SJSA1 (cell line): ENCODE measurements at places on chromosomes 4 and X. TPM values are rescaled to one million over a fixed set of nuclear protein-coding genes. Genes with fewer than 3 reads are reported as not detected.
A peak's percentile ranks its signal among the peaks of the same experiment; 100 is the strongest.

RNF150 gene
- 6.7 and 26.1 TPM in 2 replicates for total RNA-seq

POLN gene
- total RNA-seq: 0.61 TPM in 1 of 2 replicates, not detected in the other

LDB2 gene
- 8.0 and 16.5 TPM in 2 replicates for total RNA-seq

UNC5C gene
- 0.03 TPM in 1 of 2 replicates, not detected in the other for total RNA-seq

PF4V1 gene
- not detected in 2 replicates for total RNA-seq

VCX gene
- not detected in 2 replicates for total RNA-seq

NOX1 gene
- not detected in 2 replicates for total RNA-seq

FGFBP1 gene
- not detected in 2 replicates for total RNA-seq

DNA sequence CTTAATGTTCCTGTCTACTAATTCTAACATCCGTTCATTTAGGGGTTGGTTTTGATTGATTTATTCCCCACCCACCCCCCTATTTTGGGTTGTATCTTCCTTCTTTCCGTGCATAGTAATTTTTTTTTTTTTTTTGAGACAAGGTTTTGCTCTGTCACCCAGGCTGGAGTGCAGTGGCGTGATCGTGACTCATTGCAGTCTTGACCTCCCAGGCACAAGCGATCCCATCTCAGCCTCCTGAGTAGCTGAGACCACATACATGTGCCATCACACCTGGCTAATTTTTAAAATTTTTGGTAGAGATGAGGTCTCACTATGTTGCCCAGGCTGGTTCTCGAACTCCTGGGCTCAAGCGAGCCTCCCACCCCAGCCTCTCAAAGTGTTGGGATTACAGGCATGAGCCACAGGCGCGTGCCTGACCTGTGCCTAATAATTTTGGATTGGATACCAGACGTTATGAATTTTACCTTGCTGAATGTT, 79.9 kb downstream of the ZFX start:
- DNase-seq: no peak
- H3K4me1 ChIP-seq: peaks cover 12% of the 10 kb centered on the region
- no peaks in the 10 kb centered on the region for H3K36me3 ChIP-seq
- H3K4me3 ChIP-seq: no peak overlapping the region
- no peaks in the 10 kb centered on the region for H3K27me3 ChIP-seq

- no peak for DNase-seq
- H3K27ac ChIP-seq: no peak overlapping the region
- no peaks in the 10 kb centered on the region for H3K4me1 ChIP-seq
- H3K4me3 ChIP-seq: no peak overlapping the region
- no peaks in the 10 kb centered on the region for H3K27me3 ChIP-seq
These were observed 322.0 kb downstream of the NR3C2 start for GRCh38 chr4:148120216-148120615.

DNA sequence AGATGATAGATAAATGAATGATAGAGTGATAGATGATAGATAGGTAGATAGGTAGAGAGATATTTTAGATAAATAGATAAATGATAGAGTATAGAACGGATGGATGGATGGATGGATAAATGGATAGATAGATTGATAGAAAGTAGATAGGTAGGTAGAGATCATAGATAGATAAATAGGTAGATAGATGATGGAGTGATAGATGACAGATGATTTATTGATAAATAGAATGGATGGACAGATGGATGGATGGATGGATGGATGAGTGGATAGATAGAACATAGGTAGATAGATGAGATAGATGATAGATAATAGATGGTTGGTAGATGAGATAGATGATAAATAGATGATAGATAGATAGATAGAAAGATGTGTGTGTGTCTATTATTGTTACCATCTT, 49.5 kb downstream of the ARSD start:
- H3K27ac ChIP-seq: no peak overlapping the region
- no peak for DNase-seq
- H3K4me3 ChIP-seq: no peak overlapping the region
- H3K36me3 ChIP-seq: no peaks in the 10 kb centered on the region

DNA sequence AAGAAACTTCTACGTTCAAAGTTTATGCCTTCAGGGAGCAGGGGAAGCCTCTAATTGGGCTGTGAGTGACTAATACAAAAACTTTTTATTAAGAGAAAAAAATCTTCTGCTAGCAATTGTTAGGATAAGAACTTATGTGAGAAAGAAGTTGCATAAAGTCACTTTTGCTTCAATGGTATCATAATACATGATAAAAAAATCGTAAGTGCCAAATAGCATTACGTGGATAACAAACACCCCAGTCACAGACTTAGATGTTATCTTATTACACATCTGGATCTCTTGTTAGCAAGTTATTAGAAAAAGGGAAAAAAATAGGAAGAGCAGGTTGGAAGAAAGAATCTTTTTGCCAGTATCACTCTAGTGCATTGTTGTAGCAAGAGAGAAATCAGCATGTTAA, 4.2 kb upstream of the NDST4 start:
- H3K27ac ChIP-seq: no peak overlapping the region
- H3K36me3 ChIP-seq: no peaks in the 10 kb centered on the region
- H3K27me3 ChIP-seq: peaks cover 5% of the 10 kb centered on the region; the same call in 1 of the 2 replicates
- no peak overlapping the region for H3K4me3 ChIP-seq
- DNase-seq: no peak

DNA sequence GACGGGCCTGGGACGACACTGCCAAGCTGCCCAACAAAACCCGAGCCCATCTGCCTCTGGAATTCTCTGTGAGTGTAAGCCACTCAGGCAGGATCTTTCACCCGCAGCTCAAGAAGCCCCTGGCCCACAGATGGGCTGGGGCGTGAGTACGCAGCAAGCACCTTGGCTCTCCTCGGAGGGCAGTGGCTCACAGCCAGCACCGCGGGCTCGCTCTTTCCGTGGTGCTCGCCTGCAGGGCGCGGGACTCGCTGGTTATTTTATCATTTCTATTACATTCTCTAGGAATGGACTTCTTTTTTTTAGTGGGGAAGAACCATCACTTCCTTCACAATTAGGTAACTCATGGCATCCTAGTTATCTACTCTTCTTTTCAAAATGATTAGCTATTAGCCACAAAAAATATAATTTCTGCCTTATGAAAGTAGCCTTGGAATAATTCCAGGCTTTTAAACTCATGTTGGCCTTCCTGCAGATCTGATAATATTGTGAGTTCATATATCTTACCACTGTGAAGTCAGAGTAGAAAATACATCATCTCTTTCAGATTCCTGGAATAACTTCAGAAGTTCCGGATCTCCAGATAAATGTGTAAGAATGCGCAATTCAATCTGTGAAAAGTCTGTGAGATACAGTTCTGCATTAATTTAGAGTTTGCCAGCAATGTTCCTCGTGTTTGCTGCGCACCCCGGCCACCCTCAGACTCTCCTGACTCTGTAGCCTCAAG, 68.6 kb downstream of the NAT8L start:
- H3K36me3 ChIP-seq: no peaks in the 10 kb centered on the region
- DNase-seq: no peak
- H3K27me3 ChIP-seq: no peaks in the 10 kb centered on the region
- no peak overlapping the region for H3K27ac ChIP-seq
- no peak overlapping the region for H3K4me3 ChIP-seq

DNA sequence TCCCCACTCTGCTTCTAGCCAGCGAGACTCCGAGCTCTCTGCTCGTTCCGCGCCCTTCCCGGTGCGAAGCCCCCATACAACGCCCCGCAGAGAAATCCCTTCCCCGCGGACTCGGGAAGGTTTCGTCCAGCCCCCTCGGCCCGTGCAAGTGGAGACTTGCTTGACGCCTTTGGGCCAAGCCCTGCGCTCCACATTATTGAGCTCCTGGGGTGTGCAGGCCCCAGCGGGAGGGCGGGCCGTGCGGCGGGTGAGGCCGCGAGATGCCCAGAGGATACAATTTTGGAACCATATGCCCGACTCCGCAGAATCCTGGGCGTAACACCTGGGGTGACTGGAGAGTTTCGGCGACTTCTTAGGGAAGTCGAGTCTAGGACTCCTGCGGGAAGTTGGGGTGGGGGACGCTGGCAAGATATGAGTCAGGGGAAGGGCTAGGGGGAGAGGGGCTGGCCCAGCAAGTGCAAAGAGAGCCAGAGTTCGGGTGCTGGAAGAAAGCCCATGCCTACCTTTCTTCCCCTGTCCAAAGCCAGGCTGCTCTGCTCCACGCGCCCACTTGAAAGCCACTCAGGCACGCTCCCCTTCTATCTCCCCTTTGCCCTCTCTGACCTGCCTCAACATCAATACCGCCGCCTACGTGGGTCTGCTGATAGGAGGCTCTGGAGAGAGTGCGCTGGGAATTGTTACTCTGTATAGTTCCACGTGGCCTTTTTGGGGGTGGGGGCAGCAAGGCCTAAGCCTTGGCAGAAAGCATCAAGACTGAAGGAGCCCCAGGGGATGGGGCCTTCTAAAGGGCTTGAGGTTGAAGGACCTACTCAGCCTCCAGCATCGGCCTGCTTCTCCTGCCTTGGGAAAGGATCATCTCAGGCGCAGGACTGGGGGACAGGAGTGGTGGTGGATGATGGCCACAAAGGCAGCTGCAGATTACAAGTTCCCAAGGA, 1.2 kb upstream of the ELF4 start:
- H3K27ac ChIP-seq: 0 out of 2 replicates have a peak overlapping the region, but pooled peaks have one; percentile 26
- peaks cover 16% of the 10 kb centered on the region for H3K36me3 ChIP-seq
- H3K4me3 ChIP-seq: peak overlapping the region; percentile 88
- DNase-seq: no peak
- peaks cover 69% of the 10 kb centered on the region for H3K4me1 ChIP-seq

GRCh38 chr4:142158980-142159379, 522.6 kb downstream of the IL15 start:
- H3K36me3 ChIP-seq: no peaks in the 10 kb centered on the region
- H3K4me3 ChIP-seq: no peak overlapping the region
- H3K27me3 ChIP-seq: no peaks in the 10 kb centered on the region
- no peaks in the 10 kb centered on the region for H3K4me1 ChIP-seq

GRCh38 chr4:27081675-27082586, 221.3 kb downstream of the STIM2 start:
- no peaks in the 10 kb centered on the region for H3K27me3 ChIP-seq
- H3K4me3 ChIP-seq: no peak overlapping the region
- no peak for DNase-seq
- H3K27ac ChIP-seq: no peak overlapping the region
